ENCODE measurements at places on chromosomes 5 and 9.

- DNase-seq: peak; percentile 89
Observed at GRCh38 chr9:2655411-2655901, 33.9 kb downstream of the VLDLR start.

DNA sequence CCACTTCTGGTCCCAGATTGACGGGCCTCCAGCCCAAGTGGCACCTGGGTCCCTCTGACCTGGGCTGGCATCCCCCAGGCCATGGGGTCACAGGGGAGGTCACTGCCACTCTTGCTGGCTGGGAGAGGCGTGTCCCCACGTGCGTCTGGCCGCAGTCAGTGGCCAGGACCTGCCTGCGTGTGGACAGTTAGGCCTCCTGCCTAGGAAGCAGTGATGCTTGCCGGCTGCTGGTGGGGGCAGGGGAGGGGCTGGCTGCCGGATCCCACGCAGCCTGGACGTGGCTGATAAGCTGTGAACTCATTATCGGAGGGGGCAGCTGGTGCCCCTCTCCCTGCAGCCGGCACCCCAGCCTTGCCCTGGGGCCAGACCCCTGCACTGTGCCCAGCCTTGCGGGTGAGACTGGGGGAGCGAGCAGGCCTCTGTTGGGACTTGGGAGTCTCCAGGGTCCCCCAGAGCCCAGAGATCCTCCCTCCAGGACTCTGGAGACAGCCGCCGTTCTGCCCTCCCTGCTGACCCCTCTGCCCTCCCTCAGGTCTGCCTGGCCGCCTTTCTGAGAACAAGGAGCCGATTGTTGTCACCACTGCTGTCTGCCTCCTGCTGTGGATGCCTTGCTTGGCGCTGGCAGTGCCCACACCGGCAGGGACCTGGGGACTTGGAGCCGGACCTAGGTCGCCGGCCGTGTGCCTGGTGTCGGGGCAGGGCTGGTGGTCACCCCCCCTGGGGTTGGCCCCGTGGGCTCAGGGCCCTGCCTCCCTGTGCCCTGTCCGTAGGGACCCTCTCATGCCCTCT, 12.3 kb downstream of the RXRA start:
- no peak for DNase-seq

DNA sequence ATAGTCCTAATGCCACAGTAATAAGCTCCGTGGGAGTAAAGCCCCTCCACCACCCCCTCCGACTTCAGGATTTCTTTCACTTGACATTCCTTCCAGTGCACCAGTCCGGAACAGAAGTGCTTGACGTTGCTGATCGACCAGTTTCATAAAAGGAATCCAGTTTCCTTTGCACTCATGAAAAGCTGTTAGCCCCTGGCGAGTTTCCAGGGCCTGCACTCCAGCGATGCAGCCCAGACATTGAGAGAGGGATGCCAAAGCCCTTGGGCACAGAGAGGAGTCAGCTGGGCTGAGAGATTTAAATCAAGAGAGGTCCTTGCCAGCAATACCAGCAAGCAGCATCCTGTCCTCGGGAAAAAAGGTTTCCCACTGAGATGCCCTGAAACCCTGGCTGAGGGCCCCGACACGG, 170.1 kb downstream of the GABBR2 start:
- DNase-seq: peak; percentile 54

DNA sequence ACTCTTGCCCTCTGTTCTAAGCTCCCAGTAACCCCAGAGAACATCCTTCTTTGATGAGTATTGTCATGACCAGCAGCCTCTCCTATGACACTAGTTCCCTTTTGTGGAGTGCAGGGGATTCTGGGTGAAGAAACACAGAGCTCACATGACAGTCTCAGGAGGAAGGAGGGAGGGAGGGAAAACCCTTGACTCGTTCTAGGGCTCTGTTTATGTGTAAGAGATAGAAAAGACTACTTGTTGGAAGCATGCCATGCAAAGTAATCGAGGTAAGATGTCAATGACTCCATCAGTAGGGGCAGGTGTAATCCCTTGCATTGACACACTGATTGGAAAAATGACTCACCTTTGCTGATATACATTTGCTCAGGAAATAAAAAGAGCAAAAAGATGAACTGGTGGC, 190.2 kb upstream of the ELL2 start:
- no peak for DNase-seq

- DNase-seq: no peak
Observed at GRCh38 chr9:106035806-106036205, 341.5 kb downstream of the TMEM38B start.
